CD14-positive monocyte (primary cell): ENCODE measurements at places on chromosomes 11 and 22. TPM values are rescaled to one million over a fixed set of nuclear protein-coding genes. Genes with fewer than 3 reads are reported as not detected.

- DNase-seq, result no peak
Observed at GRCh38 chr11:120186774-120187591, 23.8 kb upstream of the OAF start.

DNA sequence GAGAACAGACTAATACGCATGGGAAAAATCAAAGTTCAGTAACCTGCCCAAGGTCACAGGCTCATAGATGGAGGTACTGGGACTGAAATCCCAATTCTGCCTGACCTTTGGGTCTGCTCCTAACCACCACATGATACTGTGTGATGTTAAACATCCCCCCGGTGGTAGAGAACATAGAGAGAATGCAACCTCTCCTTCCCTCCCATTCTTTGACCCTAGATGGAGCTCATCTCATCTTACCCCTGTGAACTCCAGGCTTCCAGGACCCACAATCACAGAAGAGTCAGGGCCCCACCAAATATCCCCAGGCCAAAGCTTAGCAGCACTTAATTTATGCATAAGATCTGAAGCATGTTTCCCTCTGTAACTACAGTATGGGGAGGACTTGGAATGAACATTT is 198.5 kb downstream of the MYO18B start:
- DNase-seq, result no peak

GRCh38 chr11:26126741-26127140 is 205.2 kb upstream of the ANO3 start:
- DNase-seq, result no peak

- DNase-seq, result no peak
Observed at GRCh38 chr11:94111660-94112059, 17.0 kb upstream of the PANX1 start.

- DNase-seq, result no peak
Observed at GRCh38 chr11:86938203-86938899, 16.8 kb downstream of the FZD4 start.

Gene ANO3
- not detected for polyA plus RNA-seq

- peak; percentile 2 for DNase-seq
Observed at GRCh38 chr11:76602431-76602861, 68.1 kb downstream of the LRRC32 start.
